ENCODE measurements at places on chromosomes 4 and X.

GRCh38 chr4:8269535-8270417 is at the start of gene HTRA3:
Gene HTRA3 (plus strand): TSS chr4:8269754. CDS start chr4:8269969, 215 bp downstream.
- no peak for DNase-seq

DNA sequence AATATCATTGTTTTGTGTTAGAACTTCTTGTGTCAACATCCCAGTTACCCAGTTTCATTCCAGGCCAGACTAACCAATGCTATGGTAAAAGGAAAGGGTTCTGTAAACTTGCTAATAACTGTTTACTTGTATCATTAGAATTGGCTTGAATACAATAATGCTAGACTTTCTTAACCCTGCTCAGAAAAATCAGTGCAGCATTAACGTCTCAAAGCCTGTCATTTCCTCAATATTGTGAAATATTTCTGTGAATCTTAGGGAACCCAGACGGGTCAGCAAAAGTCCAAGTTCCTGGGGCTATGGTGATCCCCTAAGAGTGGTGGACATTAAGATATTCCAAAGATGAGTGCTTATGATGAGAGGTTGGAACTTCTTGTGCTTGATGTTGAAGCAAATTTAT is 541.2 kb upstream of the MAGEB18 start:
- no peak for DNase-seq

DNA sequence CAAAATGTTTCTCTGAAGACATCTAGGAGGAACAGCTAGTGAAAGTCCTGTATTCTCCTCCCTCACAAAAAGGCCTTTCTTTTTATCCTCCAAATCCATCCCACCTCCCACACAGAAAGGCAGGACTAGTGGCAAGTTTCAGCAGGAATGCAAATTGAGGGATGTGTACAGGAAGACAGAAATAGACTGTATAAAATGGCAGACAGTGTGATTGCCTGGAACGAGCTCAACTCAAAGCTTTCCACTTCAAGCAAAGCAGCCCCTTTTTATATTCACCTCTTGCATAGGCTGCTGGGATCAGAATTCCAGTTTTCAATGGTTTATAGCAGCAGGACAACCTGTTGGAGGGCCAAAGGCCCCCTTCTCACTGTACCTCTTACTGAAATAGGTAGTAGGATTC is 57.5 kb downstream of the DCX start:
- no peak for DNase-seq

GRCh38 chrX:19990151-19990555 is 708 bp downstream of the BCLAF3 start:
- DNase-seq: peak; percentile 0

DNA sequence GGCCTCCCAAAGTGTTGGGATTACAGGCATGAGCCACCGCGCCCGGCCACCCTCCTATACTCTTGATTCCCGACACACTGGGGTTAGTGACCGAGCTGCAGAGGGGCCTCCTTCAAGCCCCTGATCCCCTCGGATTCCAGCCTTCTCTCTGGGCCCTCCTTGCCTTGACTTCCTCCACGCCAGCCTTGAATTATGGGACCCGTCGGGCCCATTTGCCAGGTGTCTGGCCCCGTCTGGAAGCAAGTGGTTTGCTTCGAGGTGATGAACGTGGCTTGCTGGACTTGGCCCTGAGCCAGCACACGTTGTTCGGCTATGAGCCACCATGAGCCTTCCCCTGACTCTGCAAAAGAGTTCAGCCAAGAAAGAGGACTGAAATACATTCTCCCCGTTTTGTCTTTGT is 37.4 kb upstream of the GRPEL1 start:
- DNase-seq: no peak

DNA sequence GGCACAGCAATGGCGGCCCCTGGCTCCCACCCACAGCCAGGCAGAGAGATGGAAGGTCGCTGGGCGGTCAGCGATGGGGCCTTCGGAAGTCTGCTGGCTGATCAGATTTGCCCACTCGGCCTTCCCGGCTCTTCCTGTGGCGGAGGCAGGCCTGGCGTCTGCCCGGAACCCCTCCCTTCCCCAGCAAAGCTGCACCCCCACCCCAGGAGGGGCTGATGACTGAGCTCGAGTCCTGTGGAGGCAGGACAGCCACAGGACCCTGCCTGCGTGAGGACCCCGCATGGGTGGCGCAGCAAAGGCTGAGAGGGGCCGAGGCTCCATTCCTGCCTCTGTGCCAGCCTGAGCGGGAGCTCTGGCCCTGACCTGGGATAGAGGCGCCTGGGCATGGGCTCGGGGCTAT is 34.8 kb downstream of the TACC3 start:
- no peak for DNase-seq

- DNase-seq: peak; percentile 7
Measured at GRCh38 chrX:111352424-111352823, 59.6 kb downstream of the DCX start.

DNA sequence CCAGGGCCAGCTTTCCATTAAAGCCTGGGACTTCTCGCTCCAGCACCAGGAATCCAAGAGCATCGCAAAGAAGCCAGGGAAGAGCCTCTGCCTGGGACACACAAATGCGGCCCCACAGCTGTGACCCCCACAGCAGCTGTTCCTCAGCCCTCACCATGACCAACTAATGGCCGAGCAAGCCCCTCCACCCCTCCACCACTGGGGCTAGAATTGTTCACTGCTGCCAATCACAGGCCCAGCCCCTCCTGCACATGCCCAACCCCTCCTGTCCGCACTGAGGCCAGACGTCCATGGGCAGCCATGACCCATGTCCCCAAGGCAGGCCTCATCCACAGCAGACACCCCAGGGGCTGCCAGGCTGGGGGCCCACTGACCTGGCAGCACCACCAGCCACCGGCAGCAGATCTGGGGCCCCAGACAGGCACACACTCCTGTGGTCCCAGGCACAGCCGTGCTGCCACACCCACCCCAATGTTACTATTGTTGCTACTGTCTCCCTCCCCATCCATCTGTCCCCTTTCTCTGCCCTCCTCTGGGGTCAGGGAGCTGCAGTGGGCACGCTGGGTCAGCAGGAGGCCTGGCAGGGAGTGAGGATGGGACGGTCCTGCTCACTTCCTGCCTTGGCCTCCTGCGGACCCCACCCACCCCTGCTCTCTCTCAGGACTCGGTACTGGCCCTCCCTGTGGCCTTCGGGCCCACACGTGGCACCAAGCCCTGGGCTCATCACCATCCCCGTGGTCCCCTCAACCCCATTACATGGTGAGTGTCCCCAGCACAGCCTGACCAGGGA is 56.0 kb downstream of the ZFYVE28 start:
- DNase-seq: no peak

GRCh38 chr4:147481577-147482109 is 746 bp downstream of the EDNRA start:
- DNase-seq: no peak

DNA sequence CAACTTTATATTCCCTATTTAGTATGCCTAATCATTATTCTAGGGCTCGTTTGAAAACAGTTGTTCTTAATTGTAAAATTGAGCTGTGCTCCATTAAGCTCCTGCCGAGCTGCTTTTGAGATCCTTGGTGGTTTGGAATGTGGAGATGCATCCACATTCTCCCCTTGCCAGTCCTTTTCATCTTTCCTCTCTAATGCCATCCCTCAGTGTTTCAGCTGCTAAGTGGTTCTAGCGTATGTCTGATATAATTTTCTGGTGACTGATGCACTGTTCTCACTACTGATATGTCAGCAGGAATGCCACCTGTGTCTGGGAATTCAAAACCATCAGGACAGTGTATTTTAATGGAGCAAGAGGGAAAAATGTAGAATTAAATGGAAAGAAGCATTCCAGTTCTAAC is 1085.0 kb downstream of the CCSER1 start:
- DNase-seq: no peak

DNA sequence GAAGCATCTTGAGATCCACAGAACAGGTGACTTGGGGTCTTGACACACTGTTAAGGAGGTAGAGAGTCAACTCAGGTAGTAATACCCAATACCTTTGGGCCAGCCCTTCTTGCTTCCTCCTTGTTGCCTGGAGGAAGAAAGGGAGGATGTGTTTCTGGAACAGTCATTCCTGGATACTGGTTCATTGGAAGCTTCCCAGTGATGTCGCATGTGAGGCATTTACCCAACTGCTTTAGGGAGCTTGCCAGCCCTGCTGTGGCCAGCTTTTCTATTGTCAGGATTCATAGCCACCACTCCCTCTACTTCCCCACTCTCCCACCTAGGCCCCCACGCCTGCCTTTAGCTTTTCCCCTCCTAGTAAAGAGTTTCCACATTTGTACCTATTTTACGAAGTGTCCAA is 310.3 kb upstream of the PRPS2 start:
- no peak for DNase-seq

- no peak for DNase-seq
Measured at GRCh38 chr4:177235026-177235425, 74.6 kb upstream of the NEIL3 start.

GRCh38 chr4:185004562-185005218 is 13.6 kb upstream of the HELT start:
- no peak for DNase-seq

GRCh38 chr4:6877067-6877466 is 32.6 kb upstream of the TBC1D14 start:
- DNase-seq: no peak

DNA sequence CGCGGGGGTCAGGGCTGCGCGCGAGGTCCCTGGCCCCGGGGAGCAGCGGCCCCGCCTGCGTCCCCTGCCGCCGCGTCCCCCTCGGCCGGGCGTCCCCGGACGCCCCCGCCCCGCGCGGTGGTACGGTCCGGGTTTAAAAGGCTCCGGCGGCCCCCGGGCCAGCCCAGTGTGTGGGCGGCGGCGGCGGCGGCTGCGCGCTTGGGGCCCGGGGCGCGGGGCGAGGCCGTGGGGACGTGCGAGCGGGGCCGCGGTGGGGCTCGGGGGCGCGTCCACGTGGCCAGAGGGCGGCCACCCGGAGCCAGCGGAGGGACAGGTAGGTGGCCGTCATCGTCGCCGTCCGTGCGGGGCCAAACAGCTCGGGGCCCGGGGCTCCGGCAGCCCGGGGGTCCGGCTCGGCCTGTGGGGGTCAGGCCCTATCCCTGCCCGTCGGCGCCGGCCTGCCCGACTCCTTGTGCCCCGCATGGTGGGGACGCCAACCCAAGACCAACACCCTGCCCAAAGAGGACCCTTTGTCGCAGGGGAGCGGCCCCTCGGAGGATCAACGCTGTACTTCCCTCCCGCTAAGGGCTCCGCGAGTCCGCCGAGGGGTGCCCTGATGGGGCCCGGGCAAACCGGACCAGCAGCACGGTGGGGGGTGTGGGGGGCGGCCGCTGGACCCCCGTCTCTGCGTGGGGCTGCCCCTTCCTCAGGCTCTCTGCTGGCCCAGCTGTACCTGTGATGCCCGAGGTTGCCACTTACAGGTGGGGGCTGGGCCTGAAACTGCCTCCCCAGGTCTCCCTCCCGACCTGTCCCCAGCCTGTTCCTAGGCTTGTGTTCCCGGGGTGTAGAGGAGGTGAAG is at the start of gene PLXNA3:
PLXNA3 (plus strand) TSS at position 166 of the 838 bp plus-strand sequence. CDS start 1,903 bp downstream, outside the sequence.
- no peak for DNase-seq

DNA sequence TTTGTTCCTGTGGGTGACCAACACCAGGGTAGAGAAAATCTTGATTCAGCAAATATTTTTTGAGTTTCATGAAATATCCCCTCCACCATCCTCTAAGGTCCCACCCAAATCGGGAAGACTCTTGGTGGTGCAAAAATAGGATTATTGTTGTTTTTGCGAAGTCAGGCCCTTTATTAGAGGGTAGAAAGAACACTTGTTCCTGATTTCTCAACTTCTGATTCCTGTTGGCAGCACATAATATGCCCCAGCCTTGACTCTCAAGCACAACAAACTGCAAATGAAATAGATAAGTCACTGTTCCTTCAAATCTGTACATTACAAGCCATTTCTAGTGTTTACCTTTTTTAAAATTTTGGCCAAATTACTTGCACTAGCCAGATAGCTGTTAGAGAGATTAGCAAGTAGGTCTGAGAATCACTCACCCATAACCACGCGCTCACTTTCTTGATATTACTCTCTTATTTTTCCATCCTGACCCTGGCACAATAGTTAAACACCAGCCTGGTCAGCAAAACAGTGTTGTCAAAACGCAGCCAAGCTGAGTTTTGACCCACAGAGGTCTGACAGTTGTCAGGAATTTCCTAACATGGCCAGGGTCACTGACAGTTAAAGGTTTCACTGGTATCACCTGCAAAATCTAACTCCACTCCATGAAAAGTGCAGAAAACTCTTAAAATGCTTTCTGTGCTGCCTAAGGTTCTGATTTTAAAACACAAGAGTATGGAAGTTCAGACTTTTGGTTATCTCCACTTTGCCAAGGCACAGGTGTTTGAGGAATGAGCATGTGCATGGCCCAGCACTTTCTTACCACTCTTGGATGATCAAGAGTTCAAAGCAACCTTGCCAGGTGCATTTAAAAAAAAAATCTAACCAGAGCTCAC is 69.8 kb downstream of the RBM47 start:
- peak; percentile 18 for DNase-seq

- DNase-seq: no peak
Measured at GRCh38 chrX:13418126-13419097, 98.6 kb upstream of the ATXN3L start.

- no peak for DNase-seq
Measured at GRCh38 chr4:55157559-55158277, 32.3 kb upstream of the KDR start.

DNA sequence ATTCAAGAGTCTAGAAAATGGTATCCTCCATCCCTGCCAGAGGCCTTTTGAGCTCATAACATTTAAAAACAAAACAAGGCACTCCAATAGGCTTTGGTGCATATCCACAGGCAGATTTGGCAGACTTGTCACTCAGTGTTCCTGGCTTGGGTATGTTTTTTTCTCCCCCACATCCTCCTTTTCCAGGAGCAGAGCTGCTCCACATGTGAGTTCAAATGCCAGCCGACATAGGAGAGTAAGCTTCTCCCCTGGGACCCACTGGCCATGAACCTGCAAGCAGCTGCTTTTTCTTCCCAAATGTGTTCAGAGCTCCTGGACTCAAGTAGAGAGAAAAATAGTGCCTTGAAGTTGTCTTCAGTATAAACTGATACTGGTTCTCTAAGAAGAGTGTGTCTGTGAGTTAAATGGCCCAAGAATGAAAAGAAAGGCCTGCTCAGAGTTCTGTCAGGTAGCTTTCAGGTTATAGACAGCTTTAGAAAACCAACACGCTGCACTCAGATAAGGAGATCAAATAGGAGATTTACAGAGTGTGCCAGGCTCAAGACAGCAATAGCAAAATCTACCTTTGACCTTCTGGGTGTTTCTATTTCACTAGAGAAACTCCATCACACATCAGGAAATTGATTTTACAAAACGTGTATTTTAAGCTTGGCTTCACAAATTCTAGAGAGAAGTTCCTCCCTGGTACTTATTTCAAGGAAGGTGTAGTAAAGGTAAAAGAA is 162.5 kb upstream of the GALNT7 start:
- no peak for DNase-seq

DNA sequence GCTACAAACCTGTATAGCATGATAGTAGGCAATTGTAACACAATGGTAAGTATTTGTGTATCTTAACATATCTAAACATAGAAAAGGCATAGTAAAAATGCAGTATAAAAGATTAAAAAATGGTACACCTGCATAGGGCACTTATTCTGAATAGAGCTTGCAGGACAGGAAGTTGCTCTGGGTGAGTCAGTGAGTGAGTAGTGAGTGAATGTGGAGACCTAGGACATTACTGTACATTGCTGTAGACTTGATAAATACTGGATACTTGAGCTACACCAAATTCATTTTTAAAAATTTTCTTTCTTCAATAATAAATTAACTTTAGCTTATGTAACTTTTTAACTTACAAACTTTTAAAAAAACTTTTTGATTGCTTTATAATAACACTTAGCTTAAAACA is 68.2 kb upstream of the MAML3 start:
- peak; percentile 5 for DNase-seq

GRCh38 chr4:80878218-80878617 is 152.3 kb upstream of the BMP3 start:
- no peak for DNase-seq

- no peak for DNase-seq
Measured at GRCh38 chr4:25425361-25425760, 48.3 kb downstream of the ANAPC4 start.
